RPMI7951 (cell line): ENCODE measurements at places on chromosomes 7 and 10. TPM values are rescaled to one million over a fixed set of nuclear protein-coding genes. Genes with fewer than 3 reads are reported as not detected.

MSRB2 gene
- 25.1 and 31.0 TPM in 2 replicates for total RNA-seq

DNA sequence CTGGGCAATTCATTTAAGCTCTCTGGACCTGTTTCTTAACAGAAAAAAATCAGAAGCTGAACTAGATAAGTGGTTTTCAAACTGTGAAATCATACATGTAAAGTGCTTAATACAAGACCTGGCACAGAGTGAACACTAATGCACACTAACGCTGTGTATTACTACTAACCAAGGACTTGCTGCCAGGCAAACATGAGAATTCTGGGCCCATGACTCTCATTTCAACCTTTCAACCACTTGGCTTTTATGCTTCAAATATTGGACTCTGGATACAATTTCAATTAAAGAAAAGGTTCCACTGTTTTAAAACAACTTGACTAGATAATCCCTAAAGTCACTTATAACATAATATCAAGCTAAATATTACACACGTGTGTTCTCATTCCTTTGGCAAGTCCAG is 73.4 kb downstream of the SRPK2 start:
- DNase-seq, result no peak

MEOX2 gene
- total RNA-seq, result 0.78 and 1.2 TPM in 2 replicates

- no peak for DNase-seq
Observed at GRCh38 chr7:94277236-94277635, 117.5 kb upstream of the COL1A2 start.

DNA sequence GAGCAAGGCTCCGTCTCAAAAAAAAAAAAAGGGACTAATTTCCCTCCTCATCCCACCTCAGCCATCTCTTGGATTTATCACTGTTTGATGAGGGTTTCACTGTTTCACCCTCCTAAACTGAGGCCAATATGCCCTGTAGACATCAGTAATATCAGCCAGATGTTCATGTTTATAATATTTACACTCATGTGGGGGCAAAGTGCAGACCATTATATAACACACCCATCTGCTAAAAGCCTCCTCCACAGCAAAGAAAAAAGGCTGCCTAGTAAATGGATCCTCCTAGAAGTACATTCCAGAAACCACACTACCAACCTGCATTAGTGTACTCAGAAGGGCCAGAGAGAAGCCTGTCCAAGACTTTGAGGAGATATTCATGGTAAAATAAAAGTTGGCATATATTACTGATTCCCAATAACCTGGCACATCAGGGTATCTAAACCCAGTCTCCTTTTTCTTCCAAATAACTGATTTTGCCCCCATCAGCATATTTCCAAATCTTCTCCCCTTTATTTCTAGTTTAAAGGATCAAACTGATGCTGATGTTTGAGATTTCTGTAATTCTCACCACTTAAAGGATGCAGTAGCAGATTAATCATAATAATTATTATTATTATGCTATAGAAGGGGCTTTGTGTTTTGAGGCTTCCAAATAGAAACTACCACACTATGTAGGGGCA is 55.1 kb downstream of the LGI1 start:
- DNase-seq, result no peak

GRCh38 chr7:134714470-134715205 is 64.8 kb upstream of the CALD1 start:
- DNase-seq, result no peak

GRCh38 chr10:128062331-128062880 is 63.8 kb downstream of the MKI67 start:
- DNase-seq, result no peak

DNA sequence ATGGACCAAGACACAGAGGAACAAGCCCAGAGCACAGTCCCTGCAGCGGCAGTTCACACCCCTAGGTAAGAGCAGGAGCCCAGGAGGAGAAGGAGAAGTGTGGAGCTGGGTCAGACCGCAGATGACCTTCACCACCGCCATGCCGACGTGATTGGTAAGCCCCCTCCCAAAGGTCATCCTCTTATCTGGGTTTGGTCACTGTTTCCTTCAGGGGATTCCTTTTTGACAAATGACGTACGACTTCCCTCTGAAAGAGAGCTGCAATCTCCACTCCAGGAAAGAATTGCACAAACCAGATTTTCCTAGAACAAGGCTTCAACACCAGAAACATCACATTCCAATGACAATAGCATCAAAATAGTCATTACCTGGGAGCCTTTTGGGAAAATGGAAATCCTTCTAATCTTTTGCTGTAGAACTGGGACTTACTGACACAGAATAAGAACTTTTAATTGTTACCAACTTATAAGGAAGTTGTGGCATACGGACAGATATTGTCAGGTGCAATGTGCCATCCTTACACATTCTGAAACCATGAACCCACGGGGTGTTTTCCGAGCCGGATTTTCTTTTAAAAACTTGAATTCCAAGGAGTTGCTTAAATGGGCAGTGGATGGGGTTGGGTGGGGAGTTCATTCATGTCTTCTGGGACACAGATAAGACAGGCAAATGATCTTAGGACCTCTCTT is 20.8 kb upstream of the ADAM12 start:
- DNase-seq, result no peak

- no peak for DNase-seq
Observed at GRCh38 chr10:111732166-111732785, 451.3 kb downstream of the GPAM start.

GRCh38 chr7:81774551-81774950 is 4.7 kb upstream of the HGF start:
- no peak for DNase-seq

DNA sequence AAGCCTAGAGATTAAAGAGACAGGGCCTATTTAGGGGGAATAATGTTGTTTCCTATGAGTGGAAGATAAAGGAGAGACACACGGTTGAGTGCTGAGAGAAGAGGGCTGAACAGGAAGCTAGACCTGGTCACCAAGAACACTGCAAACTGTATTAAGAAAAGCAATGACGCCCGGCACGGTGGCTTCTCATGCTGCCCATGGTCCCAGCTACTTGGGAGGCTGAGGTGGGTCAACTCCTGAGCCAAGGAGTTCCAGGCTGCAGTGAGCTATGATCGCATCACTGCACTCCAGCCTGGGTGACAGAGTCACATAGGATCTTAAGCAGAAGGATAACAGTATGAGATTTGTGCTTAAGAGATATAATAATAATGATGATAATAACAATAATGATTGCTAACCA is 19.7 kb upstream of the OTUD1 start:
- DNase-seq, result no peak

DNA sequence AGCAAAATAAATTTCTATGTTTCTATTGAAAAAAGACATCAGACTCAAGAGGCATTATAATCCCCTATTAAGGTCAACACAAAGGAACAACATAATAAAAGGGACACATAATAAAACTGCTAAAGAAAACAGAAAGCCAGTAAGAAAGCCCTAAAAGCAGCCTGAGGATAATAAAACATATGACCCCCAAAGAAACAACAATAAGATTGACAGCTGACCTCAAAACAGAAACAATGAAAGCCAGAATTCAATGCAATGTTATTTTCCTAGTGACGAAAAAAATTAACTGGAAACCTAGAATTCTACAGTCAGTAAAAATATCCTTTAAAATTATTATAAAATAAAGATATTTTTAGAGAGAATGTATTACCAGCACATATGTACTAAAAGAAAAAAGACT is 44.9 kb upstream of the FAM171A1 start:
- no peak for DNase-seq

- DNase-seq, result no peak
Observed at GRCh38 chr10:103114876-103115275, 78.2 kb downstream of the NT5C2 start.

UCN3 gene
- not detected in 2 replicates for total RNA-seq

- DNase-seq, result no peak
Observed at GRCh38 chr10:127894146-127894545, 1.4 kb upstream of the CLRN3 start.

DNA sequence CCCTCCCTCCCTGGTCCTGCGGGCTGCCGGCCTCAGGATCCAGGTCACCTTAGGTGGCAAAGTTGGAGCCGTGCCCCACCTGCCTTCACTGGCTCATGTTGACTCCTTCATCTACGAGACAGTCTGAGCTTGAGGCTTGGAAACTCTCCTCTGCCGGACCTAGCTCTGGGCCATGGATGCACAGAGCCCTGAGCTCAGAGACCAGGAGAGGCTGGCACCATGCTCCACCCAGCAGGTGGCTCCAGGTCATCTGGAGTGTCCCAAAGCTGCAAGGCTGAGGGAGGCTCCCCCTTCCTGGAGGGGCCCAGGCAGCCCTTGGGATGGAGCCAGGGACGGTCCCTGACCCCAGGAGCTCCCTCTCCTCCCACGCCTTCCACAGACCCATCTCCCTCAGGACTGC is 81.3 kb downstream of the PDGFA start:
- no peak for DNase-seq

DNA sequence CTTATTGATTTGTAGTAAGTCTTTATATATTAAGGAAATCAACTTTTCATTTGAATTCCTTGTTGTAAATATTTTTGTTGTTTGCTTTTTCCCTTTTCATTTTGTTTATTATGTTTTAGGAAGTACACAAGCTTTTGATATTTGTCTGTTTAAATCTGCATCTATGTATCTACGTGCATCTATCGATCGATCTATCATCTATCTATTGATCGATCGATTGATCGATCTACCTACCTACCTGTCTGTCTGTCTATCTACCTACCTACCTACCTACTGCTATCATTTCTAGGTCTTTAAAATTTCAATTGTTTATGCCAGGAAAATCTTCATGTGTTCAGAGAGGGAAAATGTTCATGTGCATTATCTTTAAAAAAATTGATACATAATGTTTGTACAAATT is 216.8 kb upstream of the MTPN start:
- DNase-seq, result no peak

DNA sequence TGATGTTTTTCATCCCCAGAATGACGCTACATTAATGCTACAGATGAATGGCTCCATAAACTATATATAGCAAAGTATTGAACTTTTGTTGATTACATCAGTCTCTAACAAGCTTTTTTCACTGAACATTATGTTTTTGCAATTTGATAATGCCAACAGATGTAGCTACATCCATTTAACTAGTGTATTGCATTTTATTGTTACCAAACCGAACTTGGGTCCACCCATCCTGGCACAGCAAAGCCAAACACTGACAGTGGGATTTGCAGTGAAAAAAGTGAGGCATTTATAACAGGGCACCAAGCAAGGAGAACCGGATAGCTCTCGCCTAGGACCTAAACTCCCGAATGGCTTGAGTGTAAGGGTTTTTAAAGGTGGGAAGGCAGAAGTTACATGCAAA is 182.8 kb upstream of the TNS3 start:
- no peak for DNase-seq

SPDYE9 gene
- not detected in 2 replicates for total RNA-seq

GNG11 gene
- total RNA-seq, result 264 and 265 TPM in 2 replicates

EXOC6 gene
- total RNA-seq, result 3.1 and 5.2 TPM in 2 replicates

GRCh38 chr7:23072922-23073321 is 32.7 kb upstream of the KLHL7 start:
- no peak for DNase-seq

- DNase-seq, result no peak
Observed at GRCh38 chr7:73901823-73902597, 41.1 kb downstream of the TMEM270 start.

RAPGEF5 gene
- 2.9 and 3.6 TPM in 2 replicates for total RNA-seq
